GM19239 (cell line): ENCODE measurements at places on chromosomes 5 and 9.

- no peak for DNase-seq
Measured at GRCh38 chr5:121087560-121087959, 623.5 kb downstream of the PRR16 start.

GRCh38 chr9:113176803-113177202 is 26.0 kb downstream of the SLC31A2 start:
- no peak for DNase-seq

- DNase-seq, result peak; percentile 59
Measured at GRCh38 chr9:98074115-98074990, 17.8 kb downstream of the NANS start.

GRCh38 chr5:101966476-101966875 is 329.6 kb downstream of the SLCO4C1 start:
- no peak for DNase-seq

- no peak for DNase-seq
Measured at GRCh38 chr5:158060212-158060611, 201.3 kb upstream of the CLINT1 start.

DNA sequence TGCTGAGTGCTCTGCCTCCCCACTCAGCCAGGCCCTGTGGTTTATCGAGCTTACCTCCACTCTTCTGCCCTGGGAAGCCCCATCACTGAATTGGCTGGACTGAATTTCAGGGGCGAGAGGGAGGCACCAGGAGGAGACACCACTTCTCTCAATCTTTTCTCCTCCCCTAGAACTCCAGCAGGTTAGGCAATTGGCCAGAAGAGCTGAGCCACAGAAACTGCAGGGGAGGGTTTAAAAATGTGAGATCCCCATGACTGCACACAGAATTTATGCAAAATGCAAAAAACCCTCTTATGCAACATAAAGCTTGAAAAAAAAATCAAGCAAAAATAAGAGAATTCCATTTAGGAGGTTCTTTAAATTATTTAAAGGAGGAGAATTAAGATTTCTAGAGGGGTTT is 29.9 kb downstream of the TUT7 start:
- DNase-seq, result no peak

- DNase-seq, result no peak
Measured at GRCh38 chr9:28155671-28156070, 582.4 kb upstream of the C9orf72 start.

GRCh38 chr9:107612136-107612535 is 122.6 kb upstream of the KLF4 start:
- DNase-seq, result no peak

- no peak for DNase-seq
Measured at GRCh38 chr5:72883850-72884249, 67.4 kb downstream of the TNPO1 start.

GRCh38 chr5:159106569-159107282 is 7.0 kb upstream of the EBF1 start:
- DNase-seq, result peak; percentile 64
